AG09319 (cell line): ENCODE measurements at places on chromosomes 7 and 10.

GRCh38 chr7:143422033-143422432 lies 13.4 kb upstream of the EPHA1 start:
- no peak for DNase-seq

DNA sequence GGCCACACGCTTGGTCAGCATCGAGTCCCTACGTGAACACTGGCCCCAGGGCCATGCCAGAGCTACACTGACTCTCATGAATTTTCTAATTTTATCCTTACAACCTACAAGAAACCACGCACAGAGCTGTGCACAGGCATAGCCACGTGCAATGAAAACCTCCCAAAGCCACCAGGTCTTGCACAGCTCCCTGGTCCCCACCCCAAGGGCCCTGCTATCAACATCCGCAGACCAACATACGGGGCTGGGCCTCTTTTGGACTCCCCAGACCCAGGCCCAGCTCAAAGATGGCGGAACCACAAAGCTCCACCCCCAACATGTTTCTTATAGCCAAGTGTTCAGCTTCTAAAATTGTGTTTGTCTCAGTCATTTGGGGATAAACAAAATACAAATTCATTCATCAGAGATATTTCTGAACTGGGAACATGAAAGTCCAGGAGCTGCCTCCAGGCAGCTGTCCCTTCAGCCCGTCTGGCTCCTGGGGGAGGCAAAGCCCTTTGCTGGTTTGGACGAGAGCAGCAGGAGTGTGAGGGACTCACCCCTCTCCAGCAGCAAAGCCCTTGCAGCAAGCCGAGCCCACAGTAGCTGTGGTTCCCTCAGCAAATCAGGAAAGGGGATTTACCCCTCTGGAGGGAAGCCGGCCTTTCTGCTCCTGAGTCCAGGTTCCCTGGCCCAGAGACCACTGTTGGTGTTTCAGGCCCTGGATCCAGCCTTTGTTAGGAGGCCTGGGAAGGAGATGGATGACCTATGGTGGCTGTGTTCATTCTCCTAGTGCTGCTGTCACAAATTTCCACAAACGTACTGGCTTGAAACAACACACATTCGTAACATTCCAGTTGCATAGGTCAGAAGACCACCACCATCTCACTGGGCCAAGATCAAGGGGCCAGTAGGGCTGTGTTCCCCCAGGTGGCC lies 75.1 kb downstream of the OAT start:
- no peak for DNase-seq

- no peak for DNase-seq
These were observed 35.9 kb downstream of the SVOPL start for GRCh38 chr7:138665249-138665648.

DNA sequence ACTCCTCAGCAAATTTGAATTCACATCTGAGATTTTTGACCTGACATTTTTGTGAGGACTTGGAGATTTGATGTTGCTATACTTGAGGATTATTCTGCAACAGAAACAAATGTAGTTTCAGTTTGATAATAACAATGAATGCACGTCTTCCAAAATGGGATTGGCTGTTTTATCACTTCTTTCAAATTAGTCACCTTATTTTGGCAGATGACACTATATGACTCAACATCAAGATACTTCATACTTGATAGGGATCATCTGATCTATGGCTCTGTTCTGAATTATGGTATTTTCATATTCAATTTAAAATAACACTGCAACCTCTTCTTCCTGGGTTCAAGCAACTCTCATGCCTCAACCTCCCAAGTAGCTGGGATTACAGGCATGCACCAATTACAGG lies 24.2 kb downstream of the ARL5B start:
- peak; percentile 14 for DNase-seq

DNA sequence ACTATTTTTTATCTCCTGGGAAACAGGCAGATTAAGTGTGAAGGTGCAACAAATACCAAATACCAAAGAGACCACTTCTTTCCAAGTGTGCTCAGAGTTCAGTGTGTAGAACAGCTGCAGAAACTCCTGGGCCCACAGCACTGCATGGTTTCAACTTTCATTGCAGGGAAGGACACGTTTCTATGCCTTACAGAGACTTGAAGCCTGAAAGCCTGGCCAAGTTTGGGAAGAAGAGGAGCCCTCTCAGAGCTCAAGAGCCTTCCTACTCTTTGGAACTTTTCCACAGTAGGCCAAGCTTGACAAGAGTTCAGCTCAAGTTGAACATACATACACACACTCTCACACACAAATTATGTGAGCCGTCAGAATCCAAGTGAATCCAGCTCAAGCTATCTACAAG lies 2.5 kb downstream of the HOXA4 start:
- no peak for DNase-seq

- no peak for DNase-seq
These were observed 28.4 kb downstream of the DNAJC9 start for GRCh38 chr10:73218431-73219191.

DNA sequence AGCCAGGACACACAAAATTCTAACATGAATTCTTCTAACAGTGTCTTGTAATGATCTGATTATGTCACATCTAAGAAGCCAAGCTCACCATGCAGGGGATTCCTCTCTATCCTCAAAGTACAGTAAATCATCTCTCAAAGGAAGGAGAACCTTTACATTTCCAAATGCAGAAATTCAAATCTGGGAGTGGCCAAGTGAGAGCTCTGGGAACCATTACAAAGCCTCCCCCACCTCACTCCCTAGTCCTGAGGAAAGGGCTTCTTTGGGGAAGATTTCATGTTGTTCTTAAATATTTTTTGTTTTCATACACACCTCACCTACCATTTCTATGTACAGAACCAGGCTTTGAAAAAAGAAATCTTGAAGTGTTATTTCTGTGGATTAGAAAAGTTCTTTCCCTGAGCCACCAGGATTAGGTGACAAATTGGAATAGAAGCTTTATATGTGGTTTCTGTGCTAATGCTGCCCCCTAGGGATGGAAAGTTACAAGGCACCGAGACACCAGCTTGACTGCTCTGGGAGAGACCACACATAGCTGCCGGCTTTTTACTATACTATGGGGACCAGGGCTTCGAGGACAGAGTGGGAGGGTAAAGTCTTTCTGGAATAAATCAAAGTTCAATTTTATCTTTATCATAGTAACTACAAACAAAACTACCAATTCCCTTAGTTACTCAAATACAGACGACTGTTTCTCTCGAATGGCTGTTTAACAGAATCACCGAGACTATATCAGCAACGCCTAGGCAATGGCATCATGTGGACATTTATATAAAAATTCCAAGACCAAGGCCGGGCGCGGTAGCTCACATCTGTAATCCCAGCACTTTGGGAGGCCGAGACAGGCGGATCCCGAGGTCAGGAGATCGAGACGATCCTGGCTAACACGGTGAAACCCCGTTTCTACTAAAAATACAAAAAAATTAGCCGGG lies 116.1 kb downstream of the RNF216 start:
- DNase-seq = peak; percentile 56

- DNase-seq = no peak
These were observed 236.6 kb downstream of the EBF3 start for GRCh38 chr10:129727495-129727894.

GRCh38 chr7:64951250-64951848 lies 39.5 kb downstream of the ZNF117 start:
- DNase-seq = peak; percentile 1

DNA sequence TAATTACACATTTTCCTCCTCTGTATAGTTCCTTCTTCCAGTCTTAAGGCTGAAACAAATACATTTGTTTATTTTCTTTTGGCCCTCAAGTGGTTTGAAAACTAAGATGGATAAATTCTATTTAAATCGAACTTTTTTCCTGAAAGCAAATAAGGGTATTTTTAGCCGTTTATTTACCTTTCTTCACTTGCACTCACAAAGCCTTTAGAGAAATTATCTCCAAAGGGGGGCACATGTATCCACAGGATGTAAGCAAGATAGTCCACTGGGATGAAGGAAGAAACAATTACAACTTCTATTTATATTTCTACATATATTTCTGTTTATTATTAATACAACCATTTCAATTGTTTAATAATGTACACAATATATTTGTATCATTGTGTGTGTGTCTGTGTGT lies 10.2 kb downstream of the CPA4 start:
- no peak for DNase-seq

DNA sequence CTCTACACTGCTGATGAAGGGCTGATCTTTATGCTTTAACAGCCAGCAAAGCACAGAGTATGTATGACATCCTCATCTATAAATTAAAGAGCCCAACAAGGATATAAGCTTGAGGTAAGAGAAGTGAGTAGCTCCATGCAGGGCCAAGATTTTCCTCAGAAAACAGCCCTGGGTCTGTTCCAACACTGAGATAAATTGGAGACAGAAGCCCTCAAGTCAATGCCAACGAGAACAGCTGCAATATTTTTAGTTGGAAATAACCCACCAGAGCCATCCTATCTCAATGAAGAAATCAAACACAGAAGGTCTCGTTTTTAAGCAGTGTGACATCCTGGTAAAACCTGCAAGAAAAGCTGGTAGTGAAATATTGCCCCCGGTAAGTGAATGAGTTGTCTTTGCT lies 297.0 kb upstream of the AUTS2 start:
- no peak for DNase-seq

- no peak for DNase-seq
These were observed 72.5 kb downstream of the BBS9 start for GRCh38 chr7:33201821-33202220.

DNA sequence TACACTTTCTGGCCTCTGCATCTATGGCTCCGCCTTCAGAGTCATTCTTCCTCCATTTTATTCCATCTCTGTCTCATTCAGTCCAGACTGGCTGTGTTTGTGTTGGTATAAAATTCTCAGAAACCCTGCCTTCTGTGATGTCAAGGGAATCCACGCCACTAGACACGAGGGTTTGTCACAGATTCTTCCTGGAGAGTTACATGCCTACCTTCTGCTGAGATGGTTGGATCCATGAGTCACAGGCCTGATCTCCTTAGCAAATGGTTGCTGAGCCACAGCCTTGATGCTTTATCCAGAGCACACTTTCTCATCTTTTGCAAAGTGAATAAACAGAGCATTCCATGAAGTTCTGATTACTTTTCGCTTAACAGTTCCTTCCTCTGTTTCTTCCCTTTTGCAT lies 35.9 kb upstream of the TSPAN33 start:
- no peak for DNase-seq

- no peak for DNase-seq
These were observed 59.0 kb downstream of the IKZF1 start for GRCh38 chr7:50363327-50364060.

DNA sequence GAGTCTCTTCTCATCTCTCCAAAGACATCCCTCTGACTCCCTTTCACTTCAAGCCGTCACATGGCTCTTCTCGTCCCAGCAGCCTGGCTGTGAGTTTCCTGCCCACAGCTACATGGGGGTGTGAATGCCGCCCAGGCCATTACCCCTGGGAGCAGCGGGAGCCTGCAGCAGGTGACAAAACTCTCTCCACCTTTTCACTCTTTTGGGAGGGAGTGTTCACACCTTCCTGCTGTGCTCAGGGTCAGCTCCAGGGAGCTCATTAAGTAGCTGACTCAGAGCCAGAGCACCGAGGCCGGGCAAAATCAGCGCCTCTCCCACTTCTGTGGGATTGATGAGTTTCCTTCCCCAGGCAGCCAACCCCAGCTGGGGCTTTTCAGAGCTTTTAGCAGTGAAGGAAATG lies 271.3 kb downstream of the TYW1 start:
- no peak for DNase-seq

GRCh38 chr10:82683945-82684344 lies 809.0 kb downstream of the NRG3 start:
- no peak for DNase-seq

GRCh38 chr7:13240349-13240748 lies 552.9 kb downstream of the ARL4A start:
- no peak for DNase-seq

GRCh38 chr10:16116404-16117304 lies 256.3 kb upstream of the MINDY3 start:
- no peak for DNase-seq

GRCh38 chr7:23234569-23235296 lies 11.8 kb upstream of the GPNMB start:
- DNase-seq = no peak

GRCh38 chr7:149207324-149208035 lies 12.1 kb downstream of the ZNF282 start:
- DNase-seq = no peak

- no peak for DNase-seq
These were observed 114.7 kb upstream of the ANKRD30A start for GRCh38 chr10:37010741-37011140.

DNA sequence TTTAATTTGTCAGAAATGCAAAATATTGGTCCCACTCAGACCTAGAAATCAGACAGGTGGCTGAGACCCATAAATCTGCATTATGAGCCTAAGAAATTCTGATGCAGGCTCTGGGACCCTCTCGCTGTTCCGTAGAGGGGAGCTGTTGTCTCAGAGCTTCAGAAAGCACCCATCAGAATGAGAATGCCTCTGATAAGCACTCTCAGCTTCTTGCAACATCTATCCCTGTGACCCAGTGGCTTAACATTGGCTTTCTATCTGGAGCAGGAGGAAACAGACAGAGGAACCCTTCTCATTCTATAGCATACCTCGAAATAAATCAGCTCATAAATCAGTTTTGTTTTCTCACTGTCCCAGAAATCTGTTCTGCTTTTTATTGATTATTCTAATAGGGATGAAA lies 184.6 kb upstream of the SP4 start:
- DNase-seq = no peak

- DNase-seq = peak; percentile 79
These were observed at the start of gene EGFR for GRCh38 chr7:55018361-55019190. Gene EGFR, plus strand, starts transcription at chr7:55019017. Its CDS starts 261 bp downstream, at chr7:55019278.

GRCh38 chr10:110360857-110361474 lies 56.2 kb upstream of the SMNDC1 start:
- no peak for DNase-seq

GRCh38 chr7:107879400-107880035 lies 11.5 kb upstream of the DLD start:
- peak; percentile 22 for DNase-seq

DNA sequence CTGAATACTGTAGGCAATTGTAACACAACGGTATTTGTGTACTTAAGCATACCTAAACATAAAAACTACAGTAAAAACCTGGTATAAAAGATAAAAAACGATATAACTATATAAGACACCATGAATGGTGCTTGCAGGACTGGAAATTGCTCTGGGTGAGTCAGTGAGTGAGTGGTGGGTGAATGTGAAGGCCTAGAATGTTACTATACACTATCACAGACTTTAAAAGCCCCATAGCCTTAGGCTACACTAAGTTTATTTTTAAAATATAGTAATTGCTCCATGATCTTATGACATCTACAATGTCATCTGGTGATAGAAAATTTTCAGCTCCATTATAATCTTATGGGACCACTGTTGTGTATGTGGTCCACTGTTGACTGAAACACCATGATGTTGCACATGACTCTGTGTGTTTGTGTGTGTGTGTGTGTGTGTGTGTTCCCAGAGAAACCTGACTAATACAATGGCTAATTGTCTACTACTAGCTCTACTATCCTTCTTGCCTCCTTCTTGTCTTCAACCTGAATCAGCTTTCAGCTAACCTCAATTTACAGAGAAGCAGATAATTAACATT lies 27.6 kb upstream of the PRPF18 start:
- no peak for DNase-seq
